ENCODE measurements at places on chromosomes 11 and 22.
A peak's percentile ranks its signal among the peaks of the same experiment; 100 is the strongest.

DNA sequence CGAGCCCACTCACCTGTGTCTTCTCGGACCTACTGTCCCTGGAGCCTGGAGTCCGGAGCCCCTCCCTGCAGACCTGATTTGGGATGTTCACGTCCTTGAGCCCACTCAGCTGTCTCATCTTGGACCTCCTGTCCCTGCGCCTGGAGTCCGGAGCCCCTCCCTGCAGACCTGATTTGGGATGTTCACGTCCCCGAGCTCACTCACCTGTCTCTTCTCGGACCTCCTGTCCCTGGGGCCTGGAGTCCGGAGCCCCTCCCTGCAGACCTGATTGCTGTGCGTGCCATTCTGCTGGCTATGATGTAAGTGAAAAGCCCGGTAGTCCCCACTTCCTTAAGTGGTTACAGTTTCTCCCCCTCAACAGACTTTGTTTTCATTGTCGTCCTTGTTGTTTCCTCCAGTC, 867.1 kb downstream of the BRD1 start:
- no peak for DNase-seq
- no peak overlapping the region for H3K27ac ChIP-seq
- H3K27me3 ChIP-seq: peaks cover 26% of the 10 kb centered on the region
- no peaks in the 10 kb centered on the region for H3K36me3 ChIP-seq
- H3K4me1 ChIP-seq: no peaks in the 10 kb centered on the region
- no peak overlapping the region for H3K4me3 ChIP-seq

DNA sequence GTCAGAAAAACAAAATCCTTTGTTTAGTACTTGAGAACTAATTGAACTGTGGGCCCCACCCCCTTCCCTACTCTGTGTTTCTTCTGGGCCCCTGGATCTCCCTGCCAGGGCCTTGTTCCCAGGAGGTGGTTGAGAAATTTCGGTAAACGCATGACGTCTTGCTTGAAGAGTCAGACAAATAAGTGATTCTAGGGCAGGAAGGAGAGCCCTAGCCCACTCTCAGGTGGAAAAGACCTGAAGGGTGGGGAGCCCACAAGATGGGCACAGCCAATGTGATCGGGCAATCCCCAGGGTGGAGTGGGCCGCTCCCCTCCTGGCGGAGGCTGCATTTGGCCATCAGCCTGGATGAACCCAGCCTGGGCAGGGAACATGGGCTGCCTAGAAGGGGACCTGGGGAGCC, 16.8 kb upstream of the P2RY2 start:
- peaks cover 8% of the 10 kb centered on the region for H3K27me3 ChIP-seq
- no peak for DNase-seq
- no peaks in the 10 kb centered on the region for H3K36me3 ChIP-seq
- no peak overlapping the region for H3K27ac ChIP-seq

GRCh38 chr11:20387261-20388095, at the start of gene PRMT3:
Gene PRMT3 (plus strand): TSS chr11:20387716. CDS start chr11:20387747, 31 bp downstream.
- H3K27ac ChIP-seq: peak within 1 kb of the TSS; percentile 99
- H3K27me3 ChIP-seq: no peaks in the 10 kb centered on the region
- peak; percentile 96 for DNase-seq
- H3K36me3 ChIP-seq: peaks cover 25% of the 10 kb centered on the region
- H3K4me3 ChIP-seq: peak within 1 kb of the TSS; percentile 78

DNA sequence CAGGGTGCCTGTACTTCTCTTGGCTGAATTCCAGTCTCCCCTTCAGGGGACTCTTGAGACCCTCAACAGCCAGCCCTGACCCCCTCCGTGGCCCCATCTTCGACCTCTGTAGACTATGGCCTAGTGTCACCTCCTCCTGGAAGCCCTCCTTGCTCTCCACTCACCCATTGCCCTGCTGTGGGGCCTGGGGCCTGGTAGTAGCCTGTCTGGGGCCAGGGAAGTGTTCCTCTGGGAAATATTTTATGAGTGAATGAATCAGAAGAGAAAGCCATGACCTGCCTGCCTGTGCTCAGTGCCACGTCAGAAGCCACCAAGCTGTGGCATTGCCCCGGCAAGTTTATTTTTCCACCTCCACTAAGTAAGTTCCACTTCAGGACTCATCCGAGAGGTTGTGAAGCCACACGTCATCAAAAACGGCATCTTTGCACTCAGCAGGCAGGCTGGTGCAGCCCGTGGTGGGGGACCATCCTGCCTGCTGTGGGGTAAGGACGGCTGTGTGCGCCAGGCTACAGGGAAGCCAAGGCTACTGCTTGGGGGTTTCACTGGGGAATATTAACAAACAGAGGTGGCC, 59.6 kb upstream of the PPARA start:
- no peak overlapping the region for H3K4me3 ChIP-seq
- no peaks in the 10 kb centered on the region for H3K36me3 ChIP-seq
- no peaks in the 10 kb centered on the region for H3K27me3 ChIP-seq
- no peak for DNase-seq

DNA sequence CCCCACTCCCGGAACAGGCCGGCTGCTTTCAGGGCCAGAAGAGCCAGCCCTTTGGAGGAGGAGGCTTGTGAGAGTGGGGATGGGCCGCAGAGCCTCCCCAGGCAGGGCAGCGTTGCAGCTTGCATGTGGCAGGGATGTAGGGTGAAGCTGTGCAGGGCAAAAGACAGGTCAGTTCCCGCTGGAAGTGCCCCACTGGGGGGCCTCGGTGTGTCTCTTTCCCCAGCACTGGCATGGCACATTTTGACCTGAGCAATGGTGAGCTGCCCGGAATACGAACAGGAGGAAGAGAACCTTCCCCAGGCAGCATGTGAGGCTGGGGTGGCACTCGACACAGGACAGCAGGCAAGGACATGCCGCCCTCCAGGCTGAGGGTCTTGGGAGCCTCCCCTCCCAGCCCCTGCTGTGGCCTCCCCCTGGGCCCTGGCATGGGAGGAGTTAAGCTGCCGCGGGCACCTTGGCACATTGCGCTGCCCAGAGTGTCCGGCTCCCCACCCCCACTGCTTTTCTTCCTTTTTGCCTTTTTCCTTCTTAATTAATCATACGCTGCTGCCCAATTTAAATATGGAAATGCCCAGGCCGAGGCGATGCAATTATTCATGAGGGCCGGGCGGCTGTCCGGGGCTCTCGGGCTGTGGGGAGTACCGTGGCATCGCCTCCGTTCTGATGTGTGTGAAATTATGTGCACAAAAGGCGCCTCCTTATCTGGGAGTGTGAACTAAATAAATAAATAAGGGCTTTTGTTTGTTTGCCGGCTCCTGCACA, 76.0 kb upstream of the WNT7B start:
- no peaks in the 10 kb centered on the region for H3K36me3 ChIP-seq
- peak overlapping the region; percentile 74 for H3K4me3 ChIP-seq
- peak overlapping the region; percentile 93 for H3K27ac ChIP-seq

DNA sequence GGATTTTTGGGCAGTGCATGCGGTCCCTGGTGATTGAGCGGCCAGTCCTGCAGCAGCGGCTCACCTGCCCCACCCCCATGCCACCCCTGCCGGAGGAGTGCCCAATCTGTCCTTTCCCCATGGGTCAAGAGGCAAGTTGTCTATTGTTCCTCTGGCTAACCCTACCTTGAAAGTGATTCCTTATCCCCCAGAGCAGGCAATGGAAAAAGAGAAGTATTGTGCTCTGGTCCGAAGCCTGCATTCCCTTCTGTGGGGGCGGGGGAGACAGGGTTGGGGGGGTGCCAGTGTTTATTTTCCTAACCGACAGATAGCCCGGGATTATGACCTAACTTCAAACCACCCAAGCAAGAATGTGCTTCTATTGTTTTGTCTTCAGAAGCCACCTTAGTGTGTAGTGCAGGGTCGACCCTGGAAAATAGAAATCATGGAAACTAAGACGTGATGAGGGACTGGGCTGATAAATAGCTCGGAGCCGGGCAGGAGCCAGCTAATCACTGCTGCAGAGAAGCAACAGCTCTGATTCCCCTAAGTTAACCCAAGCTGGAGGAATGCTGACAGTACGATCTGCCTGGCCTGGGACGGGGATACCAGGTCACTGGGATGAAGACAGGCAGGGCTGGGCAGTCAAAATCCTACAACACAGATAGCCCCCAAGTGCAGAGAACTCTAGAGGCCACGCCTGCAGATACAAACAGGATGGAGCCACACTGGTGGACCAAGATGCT, 38.7 kb upstream of the ATXN10 start:
- DNase-seq: no peak
- H3K36me3 ChIP-seq: no peaks in the 10 kb centered on the region
- no peak overlapping the region for H3K27ac ChIP-seq
- H3K27me3 ChIP-seq: peaks cover 32% of the 10 kb centered on the region
- H3K4me1 ChIP-seq: no peaks in the 10 kb centered on the region

DNA sequence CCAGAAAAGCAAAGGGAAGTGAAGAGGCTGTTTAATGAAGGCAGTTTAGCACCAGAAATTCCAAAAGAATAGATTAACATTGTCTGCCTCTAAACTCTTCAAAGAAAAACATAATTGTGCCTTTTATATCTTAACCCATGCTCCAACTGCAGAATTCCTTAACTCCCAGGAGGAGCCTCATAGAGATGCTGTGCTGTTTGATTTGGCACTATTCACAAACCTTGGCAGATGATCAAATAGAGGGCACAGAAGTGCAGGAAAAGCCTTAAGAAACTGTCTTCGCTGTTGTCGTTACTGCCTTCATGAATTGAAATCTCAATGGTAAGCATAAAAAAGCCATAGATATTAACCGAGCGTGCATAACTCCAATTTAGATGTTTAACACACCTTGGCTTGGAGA, 124.1 kb upstream of the MPPED2 start:
- H3K36me3 ChIP-seq: no peaks in the 10 kb centered on the region
- H3K27ac ChIP-seq: no peak overlapping the region
- H3K27me3 ChIP-seq: no peaks in the 10 kb centered on the region
- no peaks in the 10 kb centered on the region for H3K4me1 ChIP-seq

Data from activated CD8-positive, alpha-beta T cell treated with anti-CD3 and anti-CD28 coated beads for 36 hours (primary cell).